ENCODE measurements at places on chromosomes 3 and 15.

- no peak for DNase-seq
These were observed 496.5 kb upstream of the TBL1XR1 start for GRCh38 chr3:177693616-177694264.

DNA sequence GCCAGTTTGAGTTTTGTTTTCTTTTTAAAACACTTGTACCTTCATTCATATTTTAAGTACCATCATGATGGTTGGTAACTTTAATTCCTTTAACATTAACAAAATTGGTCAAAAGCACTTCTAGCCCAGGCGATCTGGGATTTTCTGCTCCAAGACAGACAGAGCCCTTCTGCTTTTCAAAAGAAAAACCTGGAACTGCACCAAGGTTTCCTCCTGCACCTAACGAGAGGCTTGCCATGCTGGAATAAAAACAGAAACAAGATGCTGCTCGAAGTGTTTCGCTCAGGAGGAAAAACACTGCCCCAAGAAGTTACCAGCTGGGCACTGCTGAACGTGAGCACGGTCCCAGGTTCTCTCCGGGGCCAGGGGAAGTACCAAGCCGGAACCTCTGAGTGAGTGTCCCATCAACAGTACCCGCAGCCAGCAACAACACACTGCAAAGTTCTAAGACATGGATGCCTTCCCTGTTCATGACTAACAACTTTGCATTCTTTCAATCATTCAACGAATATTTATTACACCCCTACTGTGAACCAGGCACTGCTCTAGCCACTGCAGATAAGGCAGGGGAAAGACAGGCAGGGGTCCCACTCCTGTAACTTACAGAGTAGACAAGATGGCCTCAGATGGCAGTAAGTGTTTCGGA, 98.8 kb downstream of the XXYLT1 start:
- no peak for DNase-seq

DNA sequence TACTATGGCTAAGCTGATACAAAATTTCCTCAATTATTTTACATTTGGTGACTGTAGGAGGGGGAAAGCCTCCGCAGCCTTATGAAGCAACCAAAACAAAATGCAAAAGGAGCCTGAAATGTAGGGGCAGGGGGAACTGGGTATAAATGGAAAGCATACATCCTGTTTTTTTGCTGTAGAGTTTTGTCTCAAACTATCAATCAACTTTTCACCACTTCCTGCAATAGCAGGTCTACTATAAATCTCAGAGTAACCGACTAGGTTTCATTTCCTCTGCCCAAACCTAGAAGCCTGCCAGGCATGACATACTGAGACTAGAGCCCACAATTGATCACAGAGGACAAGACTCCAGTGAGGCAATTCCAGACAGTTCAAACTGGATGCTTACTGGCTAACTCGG, 91.3 kb downstream of the SHQ1 start:
- no peak for DNase-seq

- DNase-seq, result no peak
These were observed 57.8 kb downstream of the BLM start for GRCh38 chr15:90774731-90775514.

DNA sequence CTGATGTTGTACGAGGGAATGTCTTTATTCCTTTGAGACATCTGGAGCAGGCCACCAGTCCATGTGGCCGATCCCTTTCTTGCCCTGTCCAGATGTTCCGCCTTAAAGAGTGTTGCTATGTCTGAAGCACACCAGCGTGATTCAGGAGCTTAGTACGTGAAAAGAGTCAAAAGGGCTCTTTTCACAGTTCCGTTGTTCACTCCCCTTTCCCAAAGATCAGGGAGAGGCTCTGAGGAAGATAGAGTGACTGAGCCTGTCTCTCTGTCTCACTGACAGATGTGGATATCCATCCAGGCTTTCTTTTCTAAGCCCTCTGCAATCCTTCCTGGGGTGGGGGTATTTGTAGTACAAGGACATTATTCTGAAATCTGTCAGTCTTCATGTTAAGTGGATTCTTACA, 262.5 kb upstream of the LRTM1 start:
- DNase-seq, result no peak

GRCh38 chr3:125123451-125124305, 67.9 kb upstream of the HEG1 start:
- no peak for DNase-seq

DNA sequence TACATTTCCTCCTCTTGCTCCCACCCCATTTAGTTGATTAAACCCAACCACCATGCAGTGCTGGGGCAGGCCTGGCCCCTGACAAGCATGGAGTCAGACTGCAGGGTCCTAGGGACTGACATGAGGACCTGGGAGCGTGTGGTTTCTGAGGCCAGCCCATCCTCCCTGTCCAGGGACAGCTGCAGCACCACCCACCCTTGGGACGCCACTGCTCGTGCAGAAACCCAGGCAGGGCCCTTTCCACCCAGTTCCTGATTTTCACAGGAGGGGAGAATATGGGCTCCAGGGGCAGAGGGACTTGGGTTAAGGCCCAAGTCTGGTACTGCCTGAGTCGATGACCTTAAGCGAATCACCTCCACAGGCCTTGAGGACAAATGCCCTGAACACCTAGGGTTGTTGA, 23.7 kb downstream of the PLXND1 start:
- no peak for DNase-seq

GRCh38 chr3:167941234-167941995, 154.3 kb downstream of the GOLIM4 start:
- DNase-seq, result peak; percentile 96

- DNase-seq, result no peak
These were observed 47.8 kb upstream of the C3orf70 start for GRCh38 chr3:185200639-185201038.

GRCh38 chr3:32958509-32958908, 7.1 kb downstream of the CCR4 start:
- DNase-seq, result no peak

GRCh38 chr3:153889905-153890334, 231.3 kb upstream of the ARHGEF26 start:
- no peak for DNase-seq

GRCh38 chr3:188090620-188091309, 63.2 kb upstream of the LPP start:
- no peak for DNase-seq

- no peak for DNase-seq
These were observed 43.3 kb downstream of the ADAMTS9 start for GRCh38 chr3:64644483-64644882.

GRCh38 chr3:152100491-152101132, 168.1 kb upstream of the MBNL1 start:
- DNase-seq, result no peak

- no peak for DNase-seq
These were observed 1006.7 kb downstream of the ROBO1 start for GRCh38 chr3:78761126-78761525.

- no peak for DNase-seq
These were observed 284.5 kb upstream of the TLE3 start for GRCh38 chr15:70382009-70382749.

- no peak for DNase-seq
These were observed 545.7 kb downstream of the NLGN1 start for GRCh38 chr3:173943264-173943663.

- no peak for DNase-seq
These were observed 77.3 kb upstream of the SCN5A start for GRCh38 chr3:38726751-38727150.

DNA sequence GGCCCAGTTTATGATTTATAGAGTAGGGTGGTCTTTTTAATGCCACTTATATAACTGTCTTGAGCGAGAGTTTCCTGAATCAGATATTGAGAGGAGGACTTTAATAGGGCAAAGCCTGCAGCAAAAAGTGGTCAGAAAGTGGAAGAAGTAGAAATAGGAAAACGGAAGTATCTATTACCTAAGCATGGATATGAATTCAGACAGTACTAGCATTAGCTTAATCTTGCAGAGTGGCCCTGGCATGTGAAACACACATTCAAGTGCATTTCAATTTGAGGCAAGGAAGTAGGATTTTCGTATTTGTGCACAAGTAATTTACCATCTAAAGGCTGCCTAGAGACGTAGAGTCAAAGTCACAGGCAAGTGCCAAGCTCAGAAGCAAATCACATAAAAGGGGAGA, 622.3 kb downstream of the DIPK2A start:
- DNase-seq, result no peak

DNA sequence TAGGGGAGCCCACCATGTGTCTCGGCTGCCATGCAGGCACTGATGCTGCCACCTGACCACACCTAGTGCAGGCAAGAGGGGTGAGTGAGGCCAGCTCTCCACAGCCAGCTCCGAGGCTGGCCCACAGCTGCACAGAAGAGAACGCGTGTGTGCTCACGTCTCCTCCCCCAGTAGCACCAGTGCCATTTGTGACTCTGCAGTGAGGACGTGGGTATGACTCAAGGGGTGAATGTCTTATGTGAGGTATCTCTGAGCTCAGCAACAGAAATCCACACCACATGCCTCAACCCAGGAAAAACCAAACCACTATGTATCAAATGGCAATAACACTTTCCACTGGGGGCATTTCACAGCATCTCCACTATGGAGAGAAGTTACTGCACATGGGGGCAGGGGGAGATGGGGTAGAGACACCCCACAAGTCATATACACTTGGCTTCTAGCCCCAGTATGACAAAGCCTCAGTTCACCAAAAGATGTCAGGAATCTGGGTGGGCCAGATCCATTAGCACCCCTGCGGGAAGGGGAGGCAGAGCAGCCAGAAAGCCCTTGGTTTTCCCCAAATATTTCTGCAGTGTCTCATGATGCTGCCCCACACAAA, 87.6 kb downstream of the LRIG1 start:
- DNase-seq, result no peak

- no peak for DNase-seq
These were observed 27.4 kb downstream of the SEC22A start for GRCh38 chr3:123229145-123229544.

- DNase-seq, result no peak
These were observed 1121.2 kb downstream of the NSUN3 start for GRCh38 chr3:95184038-95184437.

DNA sequence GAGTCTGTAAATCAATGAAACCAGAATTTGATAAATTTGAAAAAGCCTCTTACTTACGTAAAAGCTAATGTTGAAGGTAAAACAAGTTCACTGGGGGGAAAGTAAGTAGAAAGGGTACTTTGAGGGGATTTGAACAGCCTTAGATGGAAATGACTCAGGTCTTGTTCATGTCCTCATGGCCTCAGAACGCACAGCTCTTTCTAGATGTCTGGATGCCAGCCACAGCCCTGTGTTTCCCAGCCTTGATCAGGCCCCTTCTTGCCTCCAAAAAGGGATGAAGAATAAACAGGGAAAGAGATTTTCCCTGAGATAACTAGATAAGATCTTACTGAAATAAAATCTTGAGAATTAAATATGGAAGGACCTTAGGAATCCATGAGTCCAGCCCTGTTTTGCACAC, 237.1 kb upstream of the GOLGA6L4 start:
- no peak for DNase-seq

GRCh38 chr3:191792580-191792979, 331.6 kb downstream of the PYDC2 start:
- DNase-seq, result no peak

- DNase-seq, result no peak
These were observed 16.1 kb downstream of the IRAK2 start for GRCh38 chr3:10180738-10181295.

DNA sequence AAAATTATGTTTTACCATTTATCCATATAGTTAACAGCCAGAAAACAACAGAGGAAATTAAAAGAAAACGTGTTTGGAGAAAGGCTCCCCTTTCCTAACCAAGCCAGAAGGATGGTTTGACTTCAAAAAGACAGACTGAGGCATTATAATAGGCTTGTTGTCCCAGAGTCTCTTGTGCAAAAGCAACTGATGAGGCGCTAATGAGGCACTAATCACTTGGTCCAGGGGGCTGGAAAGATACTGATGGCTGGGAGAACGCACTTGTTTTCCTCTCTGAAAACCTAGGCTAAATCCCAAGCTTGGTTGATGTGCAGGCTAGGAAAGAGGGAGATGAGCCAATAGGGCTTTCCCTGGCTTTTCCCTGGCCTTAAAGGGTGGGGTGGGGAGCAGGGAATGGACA, 389.6 kb downstream of the NTRK3 start:
- no peak for DNase-seq

- no peak for DNase-seq
These were observed 20.9 kb downstream of the AVEN start for GRCh38 chr15:34018021-34018645.

- DNase-seq, result peak; percentile 50
These were observed 278.0 kb upstream of the TBL1XR1 start for GRCh38 chr3:177475356-177475665.

- peak; percentile 14 for DNase-seq
These were observed 19.0 kb downstream of the PDHB start for GRCh38 chr3:58414538-58415197.

DNA sequence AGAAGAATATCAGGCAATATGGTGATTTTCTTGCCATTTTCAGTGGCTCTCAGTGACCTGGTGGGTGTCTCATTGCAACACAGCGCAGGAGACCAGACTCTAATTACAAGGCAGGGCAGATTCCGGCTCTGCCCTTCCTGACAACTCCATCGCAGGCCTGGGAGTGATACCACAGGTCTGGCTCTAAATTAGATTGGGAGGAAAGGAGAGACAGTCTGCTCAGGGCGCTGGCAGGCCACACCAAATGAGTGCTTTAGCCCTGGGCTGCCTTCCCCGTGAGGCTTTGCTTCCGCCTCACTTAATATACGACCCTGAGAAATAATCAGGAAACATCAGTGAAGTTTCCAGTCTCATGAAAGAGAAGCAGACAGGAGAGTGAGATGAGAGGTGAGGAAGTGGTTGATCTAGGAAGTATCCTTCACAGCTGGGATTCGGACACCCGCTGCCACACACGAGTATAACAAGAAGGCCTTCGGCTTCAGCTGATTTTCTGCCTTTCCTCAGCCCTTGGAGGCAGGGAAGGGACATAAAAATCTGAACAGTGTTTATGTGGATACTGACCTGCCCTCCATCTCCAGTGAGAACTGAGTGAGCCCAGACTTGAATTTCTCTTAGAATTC, 73.7 kb upstream of the PROK2 start:
- no peak for DNase-seq

DNA sequence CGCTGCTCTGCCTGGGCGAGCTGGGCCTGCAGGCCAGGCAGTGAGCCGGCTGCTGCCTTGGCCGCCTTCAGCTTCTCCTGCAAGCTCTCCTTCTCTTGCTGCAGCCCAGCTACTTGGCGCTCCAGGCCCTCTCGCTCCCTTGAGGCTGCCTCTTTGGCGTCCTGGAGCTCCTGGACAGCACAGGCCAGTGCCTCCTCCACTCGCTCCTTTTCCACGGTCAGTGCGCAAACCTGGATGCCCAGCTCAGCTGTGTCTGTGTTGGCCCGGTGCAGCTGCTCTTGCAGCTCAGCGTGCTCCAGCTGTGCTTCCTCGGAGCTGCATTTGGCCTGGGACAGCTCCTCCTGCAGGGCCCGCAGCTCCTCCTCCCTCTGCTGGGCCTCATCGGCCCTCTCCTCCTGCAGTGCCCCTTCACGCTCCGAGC, 23.1 kb downstream of the CXCR6 start:
- no peak for DNase-seq

- no peak for DNase-seq
These were observed 275.9 kb downstream of the DOCK3 start for GRCh38 chr3:50950591-50950990.

GRCh38 chr15:29911705-29912104, 89.4 kb upstream of the TJP1 start:
- DNase-seq, result no peak
